ENCODE measurements at places on chromosomes 12 and 14.

- DNase-seq, result no peak
Measured at GRCh38 chr14:35344107-35344807, 52.1 kb downstream of the PSMA6 start.

DNA sequence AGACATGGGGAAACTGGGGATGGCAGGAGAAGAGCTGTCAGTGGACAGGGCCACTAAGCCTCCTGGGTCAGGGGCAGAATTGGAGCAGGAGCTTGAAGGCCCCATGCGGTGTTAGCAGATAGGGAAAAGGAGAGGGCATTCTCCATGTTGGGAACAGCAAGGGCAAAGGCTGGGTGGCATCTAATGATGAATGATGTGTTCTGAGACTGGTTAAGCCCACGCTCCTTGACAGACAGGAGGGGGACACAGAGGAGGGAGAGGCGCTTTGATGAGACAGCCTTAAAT is 63.0 kb downstream of the CLMN start:
- no peak for DNase-seq

GRCh38 chr14:31291210-31291609 is 83.6 kb upstream of the HECTD1 start:
- no peak for DNase-seq

DNA sequence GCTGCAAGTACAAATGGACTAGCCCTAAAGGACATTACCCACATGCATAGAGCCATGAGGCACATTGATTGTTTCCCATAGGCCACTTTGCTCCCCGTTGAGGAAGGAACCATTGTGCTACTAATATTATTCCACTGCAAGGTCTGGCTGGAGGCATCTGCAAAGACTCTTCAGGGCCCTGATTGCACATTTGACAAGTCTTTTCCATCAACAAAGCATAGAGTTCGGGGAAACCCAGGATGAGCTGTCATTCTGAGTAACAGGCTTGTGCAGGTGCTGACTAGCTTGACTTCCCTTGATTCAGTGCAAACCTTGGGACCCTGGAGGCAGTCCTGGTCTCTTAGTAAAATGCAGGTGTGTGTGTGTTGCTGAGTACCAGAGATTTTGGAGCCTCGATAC is 73.8 kb downstream of the SUSD6 start:
- peak; percentile 99 for DNase-seq

DNA sequence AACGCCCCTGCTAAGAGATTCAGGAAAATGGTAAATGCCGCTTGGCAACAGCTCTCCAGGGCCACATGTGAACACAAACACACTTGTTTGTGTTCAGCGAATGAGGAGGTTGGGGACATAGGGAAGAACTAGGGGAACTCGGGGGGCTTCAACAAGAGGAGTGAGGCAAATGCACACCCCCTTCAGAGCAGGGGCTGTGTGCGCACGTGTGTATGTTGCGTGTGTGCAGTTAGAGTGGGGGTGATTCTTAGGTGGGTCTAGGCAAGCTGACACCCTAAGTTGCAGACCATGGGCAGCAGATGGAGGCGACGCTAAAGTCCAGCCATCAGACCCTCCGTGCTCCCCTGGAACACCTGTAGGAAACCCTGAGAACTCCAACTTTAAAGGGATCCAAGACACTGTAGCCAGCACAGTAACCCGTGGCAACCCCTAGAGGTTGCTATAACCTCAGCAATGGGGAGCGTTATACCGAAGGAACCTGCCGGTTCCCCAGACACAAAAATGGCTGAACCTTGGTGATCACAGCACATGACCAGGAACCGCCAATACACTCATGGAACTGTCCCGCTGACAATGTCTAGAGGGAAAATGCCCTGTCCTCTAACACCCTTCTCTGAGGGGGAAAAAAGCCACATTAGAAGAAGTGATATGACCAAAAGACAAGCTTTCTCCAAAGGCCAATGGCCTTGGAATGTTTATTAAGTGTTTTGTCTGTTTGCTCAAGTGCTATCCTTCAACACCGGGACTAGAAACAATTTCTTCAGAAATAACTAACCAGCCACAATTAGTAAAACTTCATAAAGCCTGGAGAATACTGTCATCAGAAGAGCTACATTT is 86.5 kb upstream of the CEP83 start:
- peak; percentile 68 for DNase-seq

DNA sequence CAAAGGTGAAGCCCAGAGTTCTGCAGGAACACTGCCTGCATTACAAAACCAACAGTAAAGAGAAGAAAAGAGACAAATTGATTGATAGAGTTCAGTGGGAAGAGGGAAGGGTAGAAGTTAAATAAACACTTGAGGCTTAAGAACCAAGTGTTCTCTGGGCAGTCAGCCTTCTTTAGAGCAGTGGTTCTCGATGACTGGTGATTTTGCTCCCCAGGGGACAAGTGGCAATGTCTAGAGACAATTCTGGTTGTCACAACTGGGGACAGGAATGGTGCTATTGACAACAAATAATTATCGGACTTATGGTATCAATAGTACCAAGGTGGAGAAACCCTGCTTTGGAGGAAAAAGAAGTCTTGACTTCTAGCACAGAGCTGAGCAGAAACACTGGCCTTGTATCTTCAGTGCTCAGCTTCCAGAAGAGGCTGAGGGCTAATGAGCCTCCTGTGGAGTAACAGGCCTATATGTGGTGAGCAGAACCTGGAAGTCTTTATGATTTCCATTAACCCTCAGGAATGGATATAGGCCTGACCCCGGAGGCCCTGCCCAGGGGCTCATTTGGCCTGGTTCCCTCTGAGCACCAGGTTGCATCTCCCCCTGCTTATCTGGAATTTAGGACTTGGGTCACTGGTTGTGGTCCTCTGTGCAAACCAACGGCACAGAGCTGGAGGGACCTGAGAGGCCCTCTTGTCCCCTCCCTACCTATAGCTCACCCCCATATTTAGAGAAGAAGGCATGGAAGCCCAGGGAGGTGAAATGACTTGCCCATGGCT is 204.6 kb upstream of the PWP1 start:
- no peak for DNase-seq

GRCh38 chr12:47707355-47707754 is 1.5 kb upstream of the RPAP3 start:
- no peak for DNase-seq

GRCh38 chr14:35155962-35156361 is 33.6 kb downstream of the PRORP start:
- DNase-seq, result peak; percentile 69

Data from bronchial epithelial cell (primary cell).